ENCODE measurements at places on chromosomes 12 and 14. TPM values are rescaled to one million over a fixed set of nuclear protein-coding genes. Genes with fewer than 3 reads are reported as not detected.

Gene EXD2
- 3.7 TPM for polyA plus RNA-seq

Gene ZC3H14
- 18.3 TPM for polyA plus RNA-seq

Gene CLEC1B
- 0.67 TPM for polyA plus RNA-seq

DNA sequence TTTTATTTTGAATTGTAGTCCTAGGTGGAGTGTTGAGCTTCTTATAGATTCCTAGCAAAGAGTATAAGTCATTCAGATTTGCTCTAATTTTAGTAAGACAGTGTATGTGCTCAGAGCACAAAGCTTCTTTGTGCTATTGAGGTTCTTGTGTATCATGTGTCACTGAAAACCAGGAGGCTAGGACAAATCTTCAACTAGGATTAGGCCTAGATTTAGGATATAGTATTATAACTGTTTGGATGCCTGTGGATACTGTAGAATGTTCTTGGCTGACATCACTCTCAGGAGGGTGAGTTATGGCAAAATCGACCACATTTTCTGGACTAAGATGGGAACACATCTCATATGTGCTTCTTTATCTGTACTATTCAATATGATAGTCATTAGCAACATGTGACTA lies 86.5 kb downstream of the DHRS2 start:
- no peaks in the 10 kb centered on the region for H3K36me3 ChIP-seq
- no peak overlapping the region for H3K27ac ChIP-seq
- H3K4me3 ChIP-seq: no peak overlapping the region
- no peak for DNase-seq
- no peaks in the 10 kb centered on the region for H3K27me3 ChIP-seq

GRCh38 chr14:104331871-104332605 lies 193.7 kb downstream of the KIF26A start:
- no peak overlapping the region for H3K27ac ChIP-seq
- H3K36me3 ChIP-seq: no peaks in the 10 kb centered on the region
- peaks cover 6% of the 10 kb centered on the region for H3K4me1 ChIP-seq
- DNase-seq: no peak
- no peak overlapping the region for H3K4me3 ChIP-seq
- H3K27me3 ChIP-seq: no peaks in the 10 kb centered on the region

DNA sequence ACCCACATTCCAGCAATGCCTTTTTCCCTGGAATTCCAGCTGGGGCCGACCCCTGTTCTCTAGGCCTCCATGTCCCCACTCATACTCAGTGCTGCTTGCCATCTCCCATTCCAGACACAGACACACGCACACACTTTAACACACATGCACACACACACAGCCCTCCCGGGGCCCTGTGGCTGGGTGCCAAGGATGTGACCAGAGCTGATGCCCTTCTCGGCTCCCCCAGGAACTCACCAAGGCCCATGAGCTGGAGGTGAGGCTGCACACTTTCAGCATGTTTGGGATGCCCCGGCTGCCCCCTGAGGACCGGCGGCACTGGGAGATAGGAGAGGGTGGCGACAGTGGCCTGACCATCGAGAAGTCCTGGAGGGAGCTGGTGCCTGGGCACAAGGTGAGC lies 4.3 kb downstream of the PLEKHG6 start:
- no peak overlapping the region for H3K4me3 ChIP-seq
- H3K4me1 ChIP-seq: peaks cover 25% of the 10 kb centered on the region
- no peaks in the 10 kb centered on the region for H3K36me3 ChIP-seq
- no peak for DNase-seq

DNA sequence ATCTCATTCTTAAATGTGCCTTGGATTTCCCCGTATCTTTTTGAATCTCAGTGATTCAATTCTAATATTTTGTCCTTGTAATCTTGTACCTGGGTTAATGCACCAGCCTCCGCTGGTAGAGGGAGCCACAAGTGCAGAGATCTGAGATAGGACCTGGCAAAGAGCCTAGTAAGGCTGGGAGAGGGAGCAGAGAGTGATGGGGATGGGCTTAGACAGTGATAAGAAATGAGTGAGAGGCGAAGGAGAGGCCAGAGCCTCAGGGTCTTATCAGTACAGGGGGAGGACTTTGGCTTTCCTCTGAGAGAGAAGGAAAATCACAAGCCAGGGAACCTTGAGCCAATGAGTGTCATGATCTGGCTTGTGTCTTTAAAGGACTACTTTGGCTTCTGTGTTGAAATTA lies 30.5 kb upstream of the LMNTD1 start:
- H3K4me3 ChIP-seq: no peak overlapping the region
- H3K36me3 ChIP-seq: no peaks in the 10 kb centered on the region
- H3K27me3 ChIP-seq: no peaks in the 10 kb centered on the region
- no peak for DNase-seq
- no peak overlapping the region for H3K27ac ChIP-seq
- H3K4me1 ChIP-seq: peaks cover 7% of the 10 kb centered on the region

- no peaks in the 10 kb centered on the region for H3K36me3 ChIP-seq
- H3K4me1 ChIP-seq: peaks cover 83% of the 10 kb centered on the region
- peak overlapping the region; percentile 79 for H3K27ac ChIP-seq
- no peaks in the 10 kb centered on the region for H3K27me3 ChIP-seq
Observed at GRCh38 chr12:6638305-6638704, 2.5 kb upstream of the LPAR5 start.

DNA sequence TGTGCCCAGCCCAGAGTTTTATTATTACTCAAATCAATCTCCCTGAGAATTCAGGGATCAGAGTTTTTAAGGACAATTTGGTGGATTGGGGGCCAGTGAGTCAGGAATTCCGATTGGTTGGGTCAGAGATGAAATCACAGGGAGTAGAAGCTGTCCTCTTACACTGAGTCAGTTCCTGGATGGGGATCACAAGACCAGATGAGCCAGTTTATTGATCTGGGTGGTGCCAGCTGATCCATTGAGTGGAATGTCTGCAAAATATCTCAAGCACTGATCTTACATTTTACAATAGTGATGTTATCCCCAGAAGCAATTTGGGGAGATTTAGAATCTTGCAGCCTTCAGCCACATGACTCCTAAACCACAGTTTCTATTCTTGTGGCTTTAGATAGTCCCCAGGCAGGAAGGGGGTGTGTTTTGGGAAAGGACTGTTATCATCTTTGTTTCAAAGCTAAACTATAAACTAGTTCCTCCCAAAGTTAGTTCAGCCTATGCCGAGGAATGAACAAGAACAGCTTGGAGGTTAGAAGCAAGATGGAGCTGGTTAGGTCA lies 89.1 kb upstream of the CNOT2 start:
- H3K4me1 ChIP-seq: no peaks in the 10 kb centered on the region
- H3K27me3 ChIP-seq: no peaks in the 10 kb centered on the region
- H3K27ac ChIP-seq: no peak overlapping the region
- no peak for DNase-seq
- no peak overlapping the region for H3K4me3 ChIP-seq

- no peaks in the 10 kb centered on the region for H3K27me3 ChIP-seq
- no peak overlapping the region for H3K27ac ChIP-seq
- H3K4me3 ChIP-seq: no peak overlapping the region
- no peaks in the 10 kb centered on the region for H3K36me3 ChIP-seq
- H3K4me1 ChIP-seq: no peaks in the 10 kb centered on the region
- no peak for DNase-seq
Observed at GRCh38 chr12:93341409-93342049, 36.2 kb upstream of the NUDT4 start.

DNA sequence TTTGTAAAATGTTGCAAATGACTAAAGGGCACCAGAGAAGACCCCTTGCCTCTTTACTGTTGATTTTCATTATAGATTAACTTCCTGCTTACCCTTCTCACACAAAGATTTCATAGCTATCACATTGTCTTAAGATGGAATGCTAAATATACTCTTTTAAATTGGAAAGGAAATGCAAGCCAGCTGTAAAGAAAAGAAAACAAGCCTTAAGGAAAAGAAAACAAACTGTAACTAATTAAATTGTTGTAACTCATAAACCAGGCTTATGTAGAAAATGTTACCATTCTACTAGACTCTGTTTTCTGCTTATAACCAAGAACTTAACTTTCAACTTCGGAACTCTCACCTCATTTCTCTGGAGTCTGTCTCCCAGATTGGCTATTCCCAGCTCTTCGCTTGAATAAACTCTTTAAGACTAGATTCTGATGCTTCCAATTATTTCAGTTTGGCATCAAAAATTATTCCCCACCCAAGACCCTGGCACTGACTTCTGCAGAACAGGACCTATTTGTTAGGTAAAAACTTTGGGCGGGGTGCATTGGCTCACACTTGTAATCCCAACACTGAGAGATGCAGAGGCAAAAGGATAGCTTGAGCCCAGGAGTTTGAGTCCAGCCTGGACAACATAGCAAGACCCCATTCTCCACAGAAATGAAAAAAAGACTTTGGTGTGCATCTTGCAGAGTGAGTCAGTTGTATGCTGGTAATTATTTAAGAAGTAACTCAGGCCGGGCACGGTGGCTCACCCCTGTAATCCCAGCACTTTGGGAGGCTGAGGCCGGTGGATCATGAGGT lies 36.6 kb upstream of the CIT start:
- no peak overlapping the region for H3K4me3 ChIP-seq
- DNase-seq: no peak
- H3K27me3 ChIP-seq: no peaks in the 10 kb centered on the region
- H3K36me3 ChIP-seq: no peaks in the 10 kb centered on the region

DNA sequence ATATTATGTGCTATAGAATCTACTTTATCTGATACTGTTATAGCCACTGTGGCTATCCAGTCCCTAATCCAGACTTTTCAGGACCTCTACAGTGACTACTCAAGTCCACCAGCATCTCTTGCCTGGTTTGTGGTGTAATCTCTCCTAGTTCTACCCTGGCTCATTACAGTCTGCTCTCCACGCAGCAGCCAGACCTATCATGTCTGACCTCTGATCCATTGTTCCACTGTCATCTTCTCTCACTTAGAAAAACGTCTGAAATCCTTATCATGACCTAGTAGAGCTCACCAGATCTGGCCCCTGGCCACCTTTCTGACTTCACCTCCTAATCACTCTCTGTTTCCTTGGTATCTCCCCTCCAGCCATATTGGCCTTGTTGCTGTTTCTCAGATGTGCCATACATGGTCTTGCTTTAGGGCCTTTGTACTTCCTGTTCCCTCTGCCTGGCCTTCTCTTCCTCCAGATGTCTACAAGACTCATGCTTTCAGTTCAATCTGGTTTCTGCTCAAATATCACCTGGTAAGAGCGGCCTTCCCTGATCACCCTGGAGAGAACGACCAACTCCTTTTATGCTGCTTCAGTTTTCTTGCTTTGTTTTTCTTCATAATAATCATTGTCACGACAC lies 475.5 kb downstream of the AACS start:
- no peaks in the 10 kb centered on the region for H3K27me3 ChIP-seq
- DNase-seq: no peak
- no peaks in the 10 kb centered on the region for H3K4me1 ChIP-seq
- no peak overlapping the region for H3K4me3 ChIP-seq

DNA sequence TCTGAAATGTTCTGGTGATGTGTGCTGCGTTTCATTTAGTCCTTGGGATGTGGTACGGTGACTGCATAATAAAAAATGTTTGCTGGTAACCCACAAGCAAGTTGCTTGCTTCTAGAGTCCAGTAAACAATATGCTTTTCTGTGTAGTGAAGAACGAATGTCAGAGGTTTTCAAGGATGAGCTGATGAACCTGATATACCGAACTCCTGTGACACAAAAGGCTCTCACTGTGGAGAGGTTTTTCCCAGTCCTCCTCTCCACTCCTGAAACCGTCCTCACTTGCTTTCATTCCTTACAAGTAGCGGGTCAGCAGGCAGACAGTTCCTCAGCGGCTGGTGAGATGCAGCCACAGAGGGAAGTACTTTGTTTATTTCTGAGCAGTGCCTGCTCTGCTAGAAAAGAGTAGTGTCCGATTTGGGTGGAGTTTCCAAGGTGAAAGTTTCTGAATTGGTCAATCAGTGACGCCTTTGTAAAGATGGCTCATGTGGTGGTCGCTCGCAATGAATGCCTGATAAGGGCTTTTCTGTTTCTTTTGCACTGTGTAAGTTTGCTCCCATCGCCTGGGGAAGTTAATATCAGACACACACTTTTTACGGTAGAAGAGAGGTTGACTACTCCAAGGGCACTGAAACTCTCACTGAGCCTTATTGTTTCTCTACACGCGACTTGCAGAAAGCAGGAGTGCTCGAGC lies 3.0 kb downstream of the ETV6 start:
- peak; percentile 80 for DNase-seq
- H3K27ac ChIP-seq: peak overlapping the region; percentile 97
- no peaks in the 10 kb centered on the region for H3K36me3 ChIP-seq
- peak overlapping the region; percentile 73 for H3K4me3 ChIP-seq
- peaks cover 78% of the 10 kb centered on the region for H3K4me1 ChIP-seq

Data from spleen (tissue), 13 donors.